Posterior vena cava (tissue), 2 donors: ENCODE measurements at places on chromosomes 16 and 17. TPM values are rescaled to one million over a fixed set of nuclear protein-coding genes. Genes with fewer than 3 reads are reported as not detected.

The SLFN14 gene
- total RNA-seq = not detected

The ABCA6 gene
- total RNA-seq = 49.4 TPM

DNA sequence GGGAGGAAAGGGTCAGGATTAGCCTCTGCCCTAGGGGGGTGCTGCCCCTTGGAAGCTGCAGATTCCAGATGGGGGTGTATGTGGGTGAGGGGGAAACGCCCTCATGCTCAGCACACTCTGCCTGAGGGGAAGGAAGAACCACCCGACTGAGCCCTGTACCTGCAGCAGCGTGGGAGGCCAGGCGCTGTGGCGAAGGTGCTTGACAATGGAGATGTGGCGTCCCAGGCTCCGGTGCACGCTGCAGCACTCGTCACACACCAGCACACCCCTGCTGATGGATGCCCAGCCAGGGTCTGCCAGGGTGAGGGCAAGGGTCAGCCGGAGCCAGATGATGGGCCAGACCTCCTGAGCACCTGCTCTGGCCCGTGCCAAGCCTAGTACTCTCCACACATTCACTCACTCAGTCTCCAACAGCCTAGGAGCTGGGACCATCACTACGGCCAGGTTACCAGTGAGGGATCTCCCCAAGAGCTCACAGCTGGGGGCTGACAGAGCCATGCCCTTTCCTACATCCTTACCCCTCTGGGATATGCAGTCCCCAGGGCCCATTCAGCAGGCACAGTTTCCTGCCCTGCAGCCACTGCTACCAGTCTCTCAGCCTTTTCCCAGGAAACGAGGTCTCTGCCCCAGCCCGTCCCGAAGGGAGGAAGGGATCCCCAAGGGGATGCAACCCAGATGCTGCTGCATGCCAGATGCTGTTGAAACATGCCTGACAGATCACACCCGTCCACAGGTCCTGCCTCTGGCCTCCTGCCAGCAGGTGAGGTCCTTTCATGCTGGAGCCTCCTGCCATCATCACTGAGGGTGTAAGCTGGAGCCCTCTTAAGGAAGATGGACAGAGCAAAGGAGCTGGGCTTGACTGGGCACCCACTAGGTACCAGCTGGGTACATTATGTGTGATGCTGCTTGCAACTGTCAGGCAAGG is 5.9 kb downstream of the GIT1 start:
- DNase-seq = no peak

- no peak for DNase-seq
Observed at GRCh38 chr17:22203208-22203715, 510.9 kb downstream of the KCNJ18 start.
